Neural crest cell (in vitro differentiated cells): ENCODE measurements at places on chromosomes 11 and 22.

DNA sequence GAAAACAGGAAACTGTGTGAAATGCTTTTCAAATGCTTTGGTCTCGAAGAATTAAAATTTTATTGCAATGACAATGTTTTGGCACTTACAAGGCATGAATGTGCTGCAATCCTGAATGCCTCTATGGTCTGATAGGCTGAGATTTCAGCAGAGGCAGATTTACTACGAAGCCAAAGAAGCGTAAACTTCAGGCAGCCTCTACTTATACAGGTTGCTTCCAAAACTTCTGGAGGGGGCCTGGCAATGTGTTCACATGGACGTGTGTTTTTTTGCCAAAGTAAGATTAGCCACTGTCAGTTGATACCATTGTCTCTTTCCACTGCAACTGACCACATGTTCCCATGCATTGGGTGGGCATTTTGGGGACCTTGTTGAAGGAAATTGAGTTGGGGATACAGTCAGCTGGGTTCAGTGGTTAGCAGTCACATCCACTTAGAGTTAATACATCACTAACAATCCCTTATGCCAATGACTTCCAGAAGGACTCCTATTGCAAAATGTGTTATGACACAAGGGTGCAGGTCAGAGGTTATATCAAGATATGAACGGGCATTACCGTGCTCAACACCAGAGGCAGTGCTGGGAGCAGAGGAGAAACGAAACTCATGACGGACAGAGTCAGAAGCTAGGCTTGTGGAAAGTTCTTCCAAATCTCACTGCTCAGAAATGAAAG, 48.8 kb downstream of the ABTB2 start:
- DNase-seq: no peak

- no peak for DNase-seq
These were observed 47.1 kb upstream of the OPCML start for GRCh38 chr11:133579165-133580031.

GRCh38 chr11:17511571-17511970, 32.6 kb downstream of the USH1C start:
- no peak for DNase-seq

DNA sequence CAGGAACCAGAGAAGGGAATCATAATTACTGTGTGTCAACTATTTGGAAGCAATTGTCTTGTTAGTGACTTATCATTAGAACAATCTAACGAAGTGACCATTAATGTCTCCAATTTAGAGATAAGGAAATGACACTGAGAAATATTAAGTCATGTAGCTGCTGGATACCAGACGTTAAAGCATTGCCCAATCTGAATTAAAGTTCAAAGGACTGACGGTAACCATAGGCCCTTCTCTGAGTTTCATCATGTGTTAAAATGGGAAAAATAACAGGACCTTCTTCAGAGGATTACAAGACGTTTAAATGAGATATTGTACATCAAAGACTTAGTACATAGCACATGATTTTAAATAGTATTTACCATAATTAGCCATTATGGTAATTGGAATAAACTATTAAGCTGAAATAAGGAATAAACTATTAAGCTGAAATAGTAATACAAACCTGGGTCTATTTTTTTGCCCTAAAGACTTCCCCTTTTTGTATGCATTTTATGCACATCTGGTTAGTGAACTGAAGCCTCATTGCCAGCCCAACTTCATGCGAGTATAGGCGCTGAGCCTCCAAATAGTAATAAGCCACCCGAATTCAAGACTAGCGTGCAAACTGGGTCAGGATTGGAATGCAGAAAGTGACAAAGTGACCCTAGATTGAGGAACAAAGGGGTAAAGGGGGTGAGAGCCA, 41.0 kb downstream of the GLYATL1 start:
- no peak for DNase-seq

DNA sequence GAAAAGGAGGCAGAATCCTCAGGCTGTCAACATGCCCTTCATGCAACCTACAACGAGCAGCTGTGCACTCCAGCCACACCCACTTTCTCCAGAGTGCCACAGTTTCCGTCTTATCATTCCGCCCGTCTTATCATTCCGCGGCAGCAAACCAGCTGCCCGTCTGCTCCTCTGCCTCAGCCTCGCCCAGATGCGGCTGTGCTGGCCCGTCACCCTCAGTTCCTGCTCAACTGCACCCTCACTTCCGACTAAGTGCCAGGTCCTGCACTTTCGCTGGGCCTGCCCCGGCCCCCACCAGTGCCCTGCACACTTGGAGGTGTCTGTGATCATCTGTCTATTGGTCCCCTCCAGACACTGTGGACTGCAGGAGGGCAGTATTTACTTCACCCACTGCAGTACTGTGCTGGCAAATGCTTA, 43.7 kb downstream of the MICAL3 start:
- no peak for DNase-seq

DNA sequence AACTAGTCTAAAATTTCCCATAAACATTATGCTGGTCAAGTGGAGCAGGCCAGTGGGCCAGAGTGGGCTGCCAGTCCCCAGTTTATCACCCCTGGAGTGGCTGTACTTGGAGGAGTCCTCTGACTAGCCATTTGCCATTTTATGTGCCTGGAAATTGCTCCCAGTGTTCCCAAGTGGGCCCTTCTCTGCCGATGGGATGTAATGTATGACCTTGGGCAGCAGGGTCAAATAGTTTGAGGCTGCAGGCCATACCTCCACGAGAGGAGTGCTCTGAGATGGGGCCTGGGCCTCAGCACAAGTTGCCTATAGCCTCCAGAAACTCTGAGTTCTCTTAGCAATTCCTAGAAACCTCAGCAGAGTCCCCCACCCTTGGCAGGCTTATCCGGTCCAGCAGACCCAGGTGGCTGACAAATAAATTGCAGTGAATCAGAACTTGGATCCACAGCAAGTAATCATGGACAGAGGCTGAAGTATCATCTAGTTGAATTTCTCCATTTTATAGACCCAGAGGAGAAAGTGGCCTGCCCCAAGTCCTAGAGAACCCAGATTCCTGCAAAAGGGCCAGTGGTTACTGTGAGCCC, 17.8 kb upstream of the PATZ1 start:
- no peak for DNase-seq

DNA sequence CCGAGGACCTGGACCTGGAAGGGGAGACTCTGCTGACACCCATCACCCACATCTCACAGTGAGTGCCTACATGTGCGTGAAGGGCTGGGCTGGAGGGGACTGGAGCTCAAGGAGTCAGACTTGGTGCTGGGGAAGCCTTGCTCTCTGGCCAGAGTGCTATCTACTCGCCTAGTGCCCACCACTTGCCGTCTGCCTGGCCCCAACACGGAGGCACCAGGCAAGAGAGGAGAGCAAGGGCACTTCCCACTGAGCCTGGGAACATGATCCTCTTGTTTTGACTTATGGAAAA, 37.8 kb downstream of the KCNQ1OT1 start:
- no peak for DNase-seq

DNA sequence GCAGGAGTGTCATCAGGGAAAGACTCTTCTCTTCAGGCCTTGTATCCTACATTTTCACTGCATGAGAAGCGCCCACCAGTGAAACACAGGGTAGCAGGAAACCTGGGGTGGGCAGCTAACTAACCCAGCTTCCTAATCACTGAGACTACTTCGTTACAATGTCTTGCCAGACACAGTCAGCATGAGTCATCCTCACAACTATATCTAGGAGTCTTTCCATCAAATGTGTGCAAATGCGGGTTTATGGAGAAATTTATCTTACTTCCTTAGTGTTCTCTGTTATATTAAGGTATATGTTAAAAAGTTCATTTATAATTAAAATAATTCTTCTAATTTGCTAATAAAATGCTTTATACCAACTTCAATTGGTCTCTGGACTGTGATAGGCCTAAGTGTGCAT, 79.9 kb upstream of the RAB1B start:
- DNase-seq: no peak

DNA sequence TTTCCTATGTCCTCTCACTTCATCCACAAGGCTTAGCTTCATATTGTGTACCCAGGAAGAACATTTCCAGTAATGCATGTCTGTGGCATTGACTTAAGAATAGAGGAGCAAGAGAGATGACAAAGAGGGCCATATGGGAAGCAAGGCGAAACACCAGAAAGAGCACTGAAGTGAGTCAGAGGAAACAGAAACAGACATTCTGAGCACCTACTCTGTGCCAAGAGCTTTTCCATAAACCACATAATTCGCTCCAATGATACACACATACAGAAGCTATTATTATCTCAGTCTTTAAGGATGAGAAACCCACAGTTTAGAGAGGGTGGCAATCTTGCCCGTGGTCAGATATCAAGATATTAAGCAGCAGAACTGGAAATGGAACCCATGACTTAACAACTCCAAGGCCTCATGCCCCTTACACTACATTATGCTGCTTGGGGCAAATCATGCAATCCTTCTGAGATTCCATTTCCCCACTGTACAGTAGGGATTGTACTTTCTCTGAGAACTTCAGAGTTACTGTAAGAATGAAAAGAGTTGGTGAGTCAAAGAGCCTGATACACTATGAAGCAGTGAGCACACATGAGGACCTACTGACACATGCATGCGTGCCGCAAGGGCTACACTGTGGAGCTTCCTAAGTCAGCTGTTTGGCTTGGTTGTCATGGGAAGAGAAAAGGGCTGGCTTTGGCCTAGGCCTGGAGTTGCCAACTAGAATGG, 126.6 kb downstream of the KCNC1 start:
- no peak for DNase-seq

GRCh38 chr11:95372097-95372656, 141.2 kb upstream of the SESN3 start:
- DNase-seq: no peak

DNA sequence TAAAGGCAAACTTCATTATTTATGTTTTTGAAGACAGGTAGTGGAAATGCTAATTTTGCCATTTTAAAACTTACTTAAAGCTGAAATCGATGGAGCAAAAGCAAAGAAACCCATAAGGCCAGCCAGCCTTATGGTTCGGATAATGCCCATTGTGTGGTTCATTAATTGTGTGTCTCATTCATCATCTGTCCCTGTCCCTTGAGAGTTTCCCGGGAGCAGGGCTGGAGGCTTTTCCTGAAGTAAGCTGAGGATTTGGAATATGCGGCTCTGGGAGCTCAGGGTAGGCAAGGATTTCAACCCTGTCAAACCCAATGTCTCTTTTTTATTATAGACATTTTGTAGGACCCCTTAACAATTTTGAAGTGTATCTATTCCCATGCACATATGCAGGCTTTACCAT, 790.0 kb upstream of the KIRREL3 start:
- DNase-seq: no peak

GRCh38 chr22:49568751-49569285, 258.9 kb downstream of the BRD1 start:
- DNase-seq: no peak

- DNase-seq: no peak
These were observed 49.1 kb upstream of the CD5 start for GRCh38 chr11:61053191-61053590.

- peak; percentile 46 for DNase-seq
These were observed 331.8 kb upstream of the MPPED2 start for GRCh38 chr11:30917859-30918478.

DNA sequence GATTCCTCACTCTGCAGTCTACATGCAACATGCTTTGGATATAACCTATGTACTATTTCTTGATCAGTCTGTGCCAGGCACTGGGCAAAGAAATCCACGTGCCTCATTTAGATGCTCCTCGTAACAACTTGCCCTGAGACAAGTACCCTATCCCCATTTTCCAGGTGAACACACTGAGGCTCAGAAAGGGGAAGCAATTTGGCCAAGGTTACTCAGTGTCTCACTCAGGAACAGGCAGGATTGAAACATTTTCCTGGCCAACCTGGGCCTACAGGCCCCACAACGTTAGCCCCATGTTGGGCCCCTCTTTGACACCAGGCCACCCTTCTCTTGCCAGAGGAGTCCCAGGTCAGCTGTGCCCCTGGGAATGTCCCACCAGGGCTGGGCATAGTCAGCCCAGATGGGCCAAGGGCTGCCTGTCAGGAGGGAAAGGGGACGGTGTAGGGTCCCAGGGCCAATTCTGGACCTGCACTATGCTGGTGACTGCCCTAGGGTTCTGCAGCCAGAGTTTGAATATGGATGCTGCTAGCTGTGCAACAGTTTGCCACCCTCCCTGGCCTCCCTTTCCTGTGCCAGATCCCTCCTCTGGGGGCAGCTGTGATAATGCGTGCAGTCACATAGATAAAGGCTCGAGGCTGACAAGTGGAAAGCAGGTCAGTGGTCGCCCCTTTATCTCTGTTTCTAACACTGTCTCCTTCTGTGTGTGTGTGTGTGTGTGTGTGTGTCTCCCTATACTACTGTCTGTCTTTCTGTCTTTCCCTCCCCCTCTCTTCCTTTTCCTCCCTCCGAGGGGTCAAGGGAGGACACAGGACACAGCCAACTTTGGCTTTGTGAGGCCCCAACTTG, 10.4 kb upstream of the EMID1 start:
- no peak for DNase-seq

GRCh38 chr22:37431366-37431765, 4.1 kb upstream of the ELFN2 start:
- no peak for DNase-seq
